Erythroblast (primary cell): ENCODE measurements at places on chromosomes 6 and 20.

DNA sequence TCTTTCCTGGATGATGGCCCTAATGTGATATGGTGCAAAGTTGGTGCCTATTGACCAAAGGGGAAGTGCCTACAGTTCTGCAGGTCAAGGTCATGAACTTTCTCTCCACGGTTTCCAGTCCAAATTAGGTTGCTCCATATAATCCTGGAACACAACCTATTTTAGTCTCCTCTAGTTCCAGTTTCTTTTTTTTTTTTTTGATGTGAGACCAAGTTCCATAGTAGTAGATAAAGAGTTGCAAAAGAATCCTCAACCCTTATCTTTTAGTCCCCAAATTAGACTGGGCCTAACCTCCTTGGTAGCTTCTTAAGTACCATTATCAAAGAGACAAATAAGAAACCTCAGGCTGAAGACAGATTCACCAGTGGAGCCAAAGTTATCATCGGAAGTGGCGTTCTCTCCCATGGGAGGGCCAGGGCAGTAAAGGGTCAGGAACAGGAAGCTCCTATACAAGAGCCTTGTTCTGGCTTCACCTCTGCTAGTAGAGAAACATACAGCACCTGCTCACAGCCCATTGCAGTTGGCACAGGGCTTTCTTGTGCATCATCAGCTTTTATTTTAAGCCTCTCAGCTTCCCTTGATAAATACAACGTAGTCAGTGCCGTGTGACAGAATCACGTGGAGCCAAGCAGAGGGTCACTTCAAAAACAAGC, 132.2 kb upstream of the RREB1 start:
- DNase-seq = no peak

- DNase-seq = no peak
Measured at GRCh38 chr6:167125410-167125809, 2.5 kb downstream of the CCR6 start.

DNA sequence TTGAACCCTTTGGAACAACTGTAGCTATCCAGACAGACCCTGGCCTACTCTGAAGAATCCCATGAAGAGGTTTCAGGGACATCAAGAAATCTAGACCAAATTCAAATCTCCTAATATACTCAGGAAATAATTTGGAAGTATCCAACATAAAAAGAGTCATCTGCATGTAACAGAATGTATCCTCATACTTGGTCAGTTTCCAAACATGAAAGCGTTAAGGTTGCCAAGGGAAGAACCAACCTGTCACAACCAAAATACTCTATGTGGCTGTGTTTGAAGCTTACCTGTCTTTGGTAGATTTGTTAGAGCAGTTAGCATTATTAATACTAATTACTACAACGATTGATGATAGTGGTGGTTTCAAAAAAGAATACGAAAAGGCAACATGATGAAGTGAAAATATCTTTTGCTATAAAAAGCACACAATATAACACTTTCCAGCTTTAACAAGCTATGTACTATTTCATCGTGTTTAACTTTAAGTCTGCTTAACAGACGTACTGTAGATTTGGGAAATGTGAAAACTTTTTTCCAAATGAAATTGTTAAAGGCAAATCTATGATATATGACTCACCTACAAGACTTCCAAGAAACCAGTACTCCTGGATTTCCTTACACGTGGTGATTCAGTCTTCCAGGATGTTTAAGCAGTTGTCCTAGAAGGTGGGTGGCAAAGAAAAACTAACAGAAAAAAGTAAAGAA, 46.6 kb upstream of the ENPP1 start:
- DNase-seq = no peak

DNA sequence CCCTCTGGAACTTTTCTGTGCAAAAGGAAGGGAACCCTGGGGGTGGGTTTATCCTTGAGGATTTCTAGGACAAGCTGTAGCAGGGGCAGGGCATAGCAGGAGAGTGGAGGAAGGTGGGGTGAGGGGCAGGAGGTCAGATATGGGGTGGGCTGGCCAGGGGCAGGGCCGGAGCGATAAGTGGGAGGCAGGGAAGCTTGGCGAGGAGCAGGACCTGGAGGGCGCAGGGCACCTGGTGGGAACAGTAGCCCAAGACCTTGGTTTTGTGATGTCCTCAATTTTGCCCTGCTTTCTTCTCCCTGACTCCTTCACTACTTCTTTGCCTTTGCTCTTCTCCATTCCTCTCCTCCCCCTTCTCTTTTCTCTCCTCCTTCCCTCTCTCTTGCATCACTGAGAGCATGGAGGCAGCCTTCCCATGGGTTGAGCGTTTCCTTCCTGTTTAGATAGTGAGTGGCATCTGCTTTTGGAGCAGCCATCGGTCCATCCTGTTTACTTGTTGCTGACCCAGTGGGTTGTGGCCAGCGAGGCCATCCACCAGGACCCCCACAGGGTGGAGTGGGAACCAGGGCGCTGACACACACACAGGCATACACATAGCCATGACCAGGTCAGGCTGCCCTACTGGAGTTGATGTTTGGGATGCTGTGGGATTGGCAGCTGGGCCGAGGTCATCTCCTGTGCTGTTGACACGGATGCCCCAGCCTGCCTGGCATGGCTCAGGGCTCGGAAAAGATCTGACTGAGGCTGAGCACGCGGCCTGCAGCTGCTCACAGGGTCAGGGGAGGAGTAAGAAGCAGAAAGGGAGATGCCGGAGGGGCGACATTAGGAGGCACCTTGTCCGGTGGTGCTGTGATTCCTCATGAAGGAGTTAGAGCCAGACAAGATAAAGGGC, 121.0 kb upstream of the RNF24 start:
- DNase-seq = no peak

GRCh38 chr6:127997496-127998164, 96.8 kb upstream of the THEMIS start:
- no peak for DNase-seq

GRCh38 chr6:21159465-21159864, 434.1 kb upstream of the SOX4 start:
- DNase-seq = no peak

- DNase-seq = no peak
Measured at GRCh38 chr6:148307405-148307804, 35.2 kb upstream of the SASH1 start.

- peak; percentile 88 for DNase-seq
Measured at GRCh38 chr6:155660251-155660977, 204.8 kb upstream of the NOX3 start.

GRCh38 chr6:44664716-44665115, 277.2 kb downstream of the CDC5L start:
- DNase-seq = no peak

DNA sequence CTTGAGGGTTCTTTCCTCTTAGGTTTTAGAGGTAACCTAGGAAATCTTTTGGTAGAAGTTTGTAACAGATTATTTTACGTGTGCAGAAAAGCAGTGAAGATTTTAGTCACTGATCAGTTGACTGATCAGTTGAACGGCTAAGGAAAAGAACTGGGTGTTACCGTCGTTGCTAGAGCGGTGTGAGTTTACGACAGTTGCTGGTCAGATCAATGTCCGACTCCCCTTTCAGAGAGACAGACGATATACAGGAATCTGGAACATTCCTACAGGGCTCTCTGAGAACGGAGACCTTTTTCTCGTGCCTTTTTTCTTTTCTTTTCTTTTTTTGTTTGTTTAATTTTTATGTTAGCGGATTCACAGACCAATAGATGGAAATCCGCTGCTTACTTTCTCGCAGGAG, 132.1 kb upstream of the ZNF184 start:
- no peak for DNase-seq

DNA sequence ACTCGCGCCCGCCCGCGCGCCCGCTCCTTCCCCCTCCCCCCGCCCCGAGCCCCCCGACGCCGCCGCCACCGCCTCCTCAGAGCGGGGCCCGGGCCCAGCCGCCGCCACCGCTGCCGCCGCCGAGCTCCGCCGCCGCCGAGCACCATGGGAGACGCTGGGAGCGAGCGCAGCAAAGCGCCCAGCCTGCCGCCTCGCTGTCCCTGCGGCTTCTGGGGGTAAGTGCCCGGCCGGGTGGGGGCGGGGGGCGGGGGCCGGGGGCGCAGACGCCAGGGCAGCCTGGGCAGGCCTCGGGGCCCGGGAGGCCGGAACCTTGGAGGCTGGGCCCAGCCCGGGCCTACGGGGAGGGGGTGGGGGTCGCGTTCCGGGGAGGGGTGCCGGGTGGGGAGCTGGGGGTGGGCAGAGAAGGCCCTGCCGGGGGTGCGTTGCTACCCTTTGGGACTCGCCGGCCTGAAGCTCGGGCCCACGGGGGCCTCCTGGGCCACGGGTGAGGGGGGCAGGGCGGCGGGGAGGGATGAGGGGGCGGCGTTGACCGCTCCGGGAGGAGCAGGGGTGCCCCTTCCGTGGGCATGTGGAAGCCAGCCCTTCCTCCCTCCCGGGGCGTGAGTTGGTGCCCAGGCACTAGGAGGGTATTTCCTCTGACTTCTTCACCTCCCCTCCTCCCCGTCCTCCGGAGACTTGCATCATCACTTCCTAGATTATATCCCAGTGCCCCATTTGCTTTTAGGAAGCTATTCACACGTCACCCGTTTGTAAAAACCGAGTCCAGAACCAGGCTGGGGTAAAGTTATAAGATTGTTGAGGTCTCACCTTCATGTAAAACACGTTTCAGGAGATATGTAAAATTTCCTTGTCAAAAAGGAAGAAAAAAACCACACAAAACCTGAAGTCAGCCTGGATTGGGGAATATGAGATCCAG, 533 bp downstream of the ZFAND3 start:
- peak; percentile 45 for DNase-seq

DNA sequence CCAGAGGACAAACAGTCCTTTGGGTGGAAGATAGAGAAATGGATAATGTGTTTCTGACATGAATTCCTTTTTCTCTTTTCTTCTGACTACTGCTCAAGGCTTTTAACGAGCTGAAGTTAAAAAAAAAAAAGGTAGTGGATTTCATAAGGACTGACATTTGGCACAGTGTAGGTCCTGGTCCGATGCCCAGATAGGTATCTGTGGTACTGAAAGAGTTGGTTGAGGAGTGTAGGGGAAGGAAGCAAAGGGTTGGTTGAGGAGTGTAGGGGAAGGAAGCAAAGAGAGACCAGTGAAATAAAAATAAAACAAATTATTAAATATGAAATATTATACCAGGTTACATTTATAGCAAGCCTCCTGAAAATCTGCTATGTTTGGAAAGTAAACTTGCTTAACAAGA, 11.8 kb downstream of the UTRN start:
- DNase-seq = no peak

- DNase-seq = peak; percentile 33
Measured at GRCh38 chr20:47487175-47487917, 14.3 kb upstream of the NCOA3 start.

DNA sequence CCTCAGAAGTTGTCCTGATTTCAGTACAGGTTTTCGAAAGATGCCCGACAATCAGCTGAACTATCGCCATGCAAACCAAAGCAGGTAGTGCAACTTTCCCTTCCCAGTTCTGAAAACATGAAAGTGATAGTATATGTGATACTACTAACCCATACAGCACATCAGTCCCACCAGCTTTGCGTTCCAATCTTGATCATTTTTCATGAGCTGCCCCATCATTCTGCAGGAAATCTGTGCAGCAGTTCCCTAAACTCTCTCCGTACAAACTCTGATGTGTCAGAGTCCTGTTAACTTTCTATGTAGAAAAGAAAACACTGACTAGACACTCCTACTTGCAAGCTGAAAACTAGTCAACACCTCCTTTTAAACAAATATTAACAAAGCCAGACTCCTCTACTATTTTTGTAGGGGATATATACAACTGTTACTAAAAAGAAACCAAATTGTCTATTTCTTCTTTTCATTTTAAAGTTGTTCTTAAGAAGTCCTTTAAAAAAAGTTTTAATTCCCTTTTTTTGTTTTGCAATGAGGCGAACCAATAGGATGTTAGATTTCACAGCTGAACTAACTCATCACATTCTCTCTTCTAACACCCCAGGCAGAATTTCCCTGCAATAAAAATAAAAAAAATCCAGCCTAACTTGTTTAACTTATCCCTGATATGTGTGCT, 99.6 kb upstream of the DST start:
- DNase-seq = no peak

- no peak for DNase-seq
Measured at GRCh38 chr6:84762220-84763002, 2.0 kb downstream of the TBX18 start.

GRCh38 chr6:161117942-161118341, 126.4 kb downstream of the MAP3K4 start:
- no peak for DNase-seq

DNA sequence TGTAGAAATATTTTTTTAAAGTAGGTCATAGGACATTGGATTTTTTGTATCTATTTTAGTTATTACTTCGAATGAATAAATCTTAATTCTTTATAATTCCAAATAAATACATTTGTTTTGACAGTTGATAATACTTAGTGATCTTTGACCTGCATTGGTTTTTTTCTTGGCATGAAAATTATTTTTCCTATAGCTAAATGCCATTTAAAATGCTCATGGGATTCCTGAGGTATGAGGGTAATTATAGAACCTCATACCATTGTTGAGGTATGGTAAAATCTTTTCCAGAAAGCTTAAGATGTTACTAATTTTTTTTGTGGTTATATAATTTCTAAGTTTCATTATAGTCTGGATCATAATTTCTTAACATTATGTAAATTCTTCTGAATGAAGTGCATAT, 8.3 kb downstream of the PM20D2 start:
- no peak for DNase-seq

DNA sequence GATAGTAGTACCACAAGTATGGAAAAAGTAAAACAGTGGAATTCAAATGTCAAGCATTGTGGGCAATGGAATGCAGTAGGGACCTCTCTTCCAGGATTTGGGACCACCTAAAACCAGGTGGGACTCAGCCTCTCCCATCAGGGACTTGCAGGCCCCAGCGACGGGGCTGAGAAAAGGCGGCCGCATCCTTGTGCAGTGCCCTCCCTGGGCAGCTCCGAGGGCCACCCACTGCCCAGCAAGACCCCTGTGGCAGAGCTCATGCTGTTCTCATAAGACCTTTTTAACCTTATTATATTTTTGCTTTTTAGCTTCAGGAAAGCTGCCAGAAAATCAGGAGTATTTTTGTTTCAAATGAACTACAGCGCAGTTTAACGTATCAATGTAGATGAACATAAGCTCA, 142.6 kb upstream of the RPS6KA2 start:
- DNase-seq = no peak

DNA sequence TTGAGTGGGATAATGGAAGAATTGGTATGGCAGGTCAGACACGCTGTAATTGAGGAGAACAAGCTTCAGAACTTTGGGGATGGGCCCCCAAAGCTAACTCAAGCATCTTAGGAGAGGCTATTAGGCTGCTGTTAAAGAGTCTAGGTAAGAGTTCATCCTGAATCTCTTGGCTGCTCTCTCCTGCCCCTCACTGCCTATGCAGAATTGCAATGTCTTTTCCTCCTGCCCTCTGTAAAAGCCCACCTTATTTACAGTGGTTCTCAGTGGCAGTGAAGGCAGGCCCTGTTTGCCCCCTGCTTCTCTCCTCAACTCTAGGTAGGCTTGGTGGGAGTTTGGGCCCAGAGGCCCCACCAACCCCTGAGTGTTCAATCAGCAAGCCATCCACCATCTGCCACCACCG, 55.0 kb downstream of the LYRM2 start:
- no peak for DNase-seq

GRCh38 chr20:1033751-1034414, 31.8 kb upstream of the RSPO4 start:
- DNase-seq = no peak

GRCh38 chr20:48102931-48103660, 317.8 kb upstream of the SULF2 start:
- no peak for DNase-seq

- no peak for DNase-seq
Measured at GRCh38 chr20:23027721-23028120, 7.4 kb upstream of the SSTR4 start.

- DNase-seq = no peak
Measured at GRCh38 chr20:46828471-46828870, 66.2 kb upstream of the EYA2 start.

- DNase-seq = no peak
Measured at GRCh38 chr6:165983112-165984072, 184.3 kb downstream of the TBXT start.

GRCh38 chr6:149965194-149966020, 1.7 kb downstream of the ULBP1 start:
- DNase-seq = peak; percentile 32
